Upper lobe of right lung (tissue), 1 donor: ENCODE measurements at places on chromosomes 16 and 17. TPM values are rescaled to one million over a fixed set of nuclear protein-coding genes. Genes with fewer than 3 reads are reported as not detected.

The ZNF75A gene
- 26.1 TPM for total RNA-seq

The TP53TG3C gene
- total RNA-seq, result not detected

The MXRA7 gene
- total RNA-seq, result 159 TPM

The C1QL1 gene
- 0.52 TPM for total RNA-seq

The RAPGEFL1 gene
- 10.2 TPM for total RNA-seq

The CPHXL2 gene
- total RNA-seq, result not detected

The NDRG4 gene
- total RNA-seq, result 48.1 TPM

DNA sequence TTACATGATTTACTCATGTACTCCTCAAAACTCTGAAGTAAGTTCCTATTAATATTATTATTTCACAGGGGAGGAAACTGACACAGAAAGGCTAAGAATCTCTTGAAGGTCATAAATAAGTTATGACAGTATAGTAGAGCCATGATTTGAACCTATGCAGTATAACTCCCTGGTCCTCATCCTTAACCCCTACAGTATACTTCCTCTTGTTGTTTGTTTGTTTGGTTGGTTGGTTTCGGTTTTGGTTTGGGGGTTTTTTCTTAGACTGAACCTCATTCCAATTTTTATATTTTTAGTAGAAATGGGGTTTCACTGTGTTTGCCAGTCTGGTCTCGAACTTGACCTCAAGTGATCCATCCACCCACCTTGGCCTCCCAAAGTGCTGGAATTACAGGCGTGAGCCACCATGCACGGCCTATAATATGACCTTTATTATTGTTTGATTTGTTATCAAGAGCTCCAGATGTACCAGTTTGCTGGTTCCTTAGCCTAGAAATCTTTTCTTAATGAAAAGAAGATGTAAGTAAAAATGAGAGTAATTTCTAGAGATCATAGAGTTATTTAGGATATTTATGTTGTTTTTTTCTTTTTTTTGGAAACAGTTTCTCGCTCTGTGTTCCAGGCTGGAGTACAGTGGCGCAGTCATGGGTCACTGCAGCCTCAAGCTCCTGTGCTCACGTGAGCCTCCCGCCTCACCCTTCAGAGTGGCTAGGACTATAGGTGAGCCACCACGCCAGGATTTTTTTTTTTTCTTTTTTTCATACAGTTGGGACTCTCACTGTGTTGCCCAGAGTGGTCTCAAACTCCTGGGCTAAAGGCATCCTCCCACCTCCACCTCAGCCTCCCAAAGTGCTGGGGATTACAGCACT, 4.8 kb downstream of the PRR11 start:
- DNase-seq, result no peak

DNA sequence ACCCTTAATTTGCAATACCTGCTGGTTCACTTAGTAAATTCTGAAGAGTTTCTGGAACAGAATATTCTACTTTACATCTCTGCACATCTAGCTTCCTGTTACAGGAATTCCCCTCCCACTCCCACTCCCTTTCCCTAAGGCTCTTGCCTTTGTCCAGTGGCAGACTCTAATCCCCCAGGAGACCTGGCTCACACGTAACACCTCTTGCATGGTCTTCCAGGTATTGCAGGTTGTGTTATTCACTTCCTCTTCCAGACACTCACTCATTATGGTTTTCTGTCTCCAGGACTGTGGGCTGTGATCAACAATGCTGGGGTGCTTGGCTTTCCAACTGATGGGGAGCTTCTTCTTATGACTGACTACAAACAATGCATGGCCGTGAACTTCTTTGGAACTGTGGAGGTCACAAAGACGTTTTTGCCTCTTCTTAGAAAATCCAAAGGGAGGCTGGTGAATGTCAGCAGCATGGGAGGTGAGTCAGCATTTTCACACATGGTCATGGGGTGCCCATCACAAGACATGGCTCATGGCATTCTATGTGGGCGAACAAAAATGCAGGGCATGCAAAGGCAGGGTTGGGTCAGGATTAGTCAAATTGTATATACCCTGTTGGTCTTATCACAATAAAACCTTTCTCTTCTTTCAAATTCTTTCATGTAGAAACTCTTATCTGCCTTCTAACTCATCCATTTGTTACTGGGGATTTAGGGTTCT, 35.8 kb downstream of the HSD17B2 start:
- DNase-seq, result no peak

- no peak for DNase-seq
These were observed 51.6 kb downstream of the IKZF3 start for GRCh38 chr17:39812466-39812865.

DNA sequence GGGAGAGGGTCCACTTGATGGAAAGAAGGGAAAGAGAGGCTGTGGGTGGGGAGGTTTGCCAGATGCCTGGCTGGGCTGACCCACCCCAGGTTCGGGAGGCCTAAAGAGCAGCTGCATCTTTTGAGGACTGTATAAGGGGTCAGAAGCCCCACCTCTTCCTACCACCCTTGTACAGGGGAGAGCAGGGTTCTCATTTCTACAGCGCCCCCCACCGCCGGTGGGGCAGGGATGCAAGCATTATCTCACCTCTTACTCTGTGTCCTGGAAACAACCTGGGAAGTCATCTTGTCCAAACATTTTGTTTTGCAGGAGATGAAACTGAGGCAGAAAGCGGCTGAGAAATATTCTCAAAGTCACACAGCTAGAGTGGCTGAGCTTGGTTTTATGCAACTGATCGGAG, 22.5 kb upstream of the CCDC182 start:
- DNase-seq, result no peak

DNA sequence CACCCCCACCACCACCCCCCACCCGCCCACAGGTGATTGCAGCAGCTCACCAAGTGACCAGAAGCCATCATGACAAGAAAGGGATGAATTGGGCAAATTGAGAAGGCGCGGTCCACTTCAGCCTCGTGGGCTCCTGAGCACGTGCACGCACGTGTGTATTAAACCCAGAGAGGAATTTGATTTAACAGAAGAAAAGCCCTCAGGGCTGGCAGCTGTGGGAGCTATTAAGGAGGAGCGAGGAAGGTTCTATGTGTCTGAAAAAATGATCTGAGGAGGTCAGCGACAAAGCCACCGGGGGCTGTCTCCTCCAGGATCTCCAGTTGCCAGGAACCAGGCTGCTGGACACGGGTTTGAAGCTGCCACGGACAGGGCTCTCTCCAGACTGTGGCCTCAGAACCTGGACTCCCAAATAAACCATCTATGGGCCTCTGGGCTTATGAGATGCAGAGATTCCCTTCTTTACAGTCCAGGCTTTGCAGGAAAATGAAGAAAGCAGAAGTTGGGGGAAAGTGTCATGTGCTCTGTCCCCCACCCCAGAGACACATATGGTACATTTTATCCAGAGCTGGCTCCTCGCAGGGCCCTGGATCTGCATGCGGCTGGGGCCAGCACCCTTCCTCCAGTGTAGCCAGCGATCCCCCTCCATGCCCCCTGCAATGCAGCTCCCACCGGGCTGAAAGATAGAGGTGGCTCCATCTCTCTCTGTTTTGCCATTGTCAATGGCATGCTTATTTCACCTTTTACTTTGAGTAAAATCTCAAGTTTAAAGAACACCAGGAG, 219.7 kb upstream of the RPL38 start:
- peak; percentile 29 for DNase-seq

GRCh38 chr17:72430611-72431432, 310.0 kb downstream of the SOX9 start:
- DNase-seq, result no peak

GRCh38 chr16:75635036-75635435, 12.0 kb upstream of the ADAT1 start:
- no peak for DNase-seq

- no peak for DNase-seq
These were observed 50.5 kb upstream of the SALL1 start for GRCh38 chr16:51201604-51202003.

GRCh38 chr17:39145143-39145542, 6.3 kb downstream of the PLXDC1 start:
- no peak for DNase-seq

GRCh38 chr16:57798953-57799599, 3.2 kb downstream of the KIFC3 start:
- no peak for DNase-seq

- no peak for DNase-seq
These were observed 25.8 kb upstream of the KLHDC4 start for GRCh38 chr16:87791295-87792204.

GRCh38 chr17:74325376-74325742, 667 bp upstream of the KIF19 start:
- no peak for DNase-seq

DNA sequence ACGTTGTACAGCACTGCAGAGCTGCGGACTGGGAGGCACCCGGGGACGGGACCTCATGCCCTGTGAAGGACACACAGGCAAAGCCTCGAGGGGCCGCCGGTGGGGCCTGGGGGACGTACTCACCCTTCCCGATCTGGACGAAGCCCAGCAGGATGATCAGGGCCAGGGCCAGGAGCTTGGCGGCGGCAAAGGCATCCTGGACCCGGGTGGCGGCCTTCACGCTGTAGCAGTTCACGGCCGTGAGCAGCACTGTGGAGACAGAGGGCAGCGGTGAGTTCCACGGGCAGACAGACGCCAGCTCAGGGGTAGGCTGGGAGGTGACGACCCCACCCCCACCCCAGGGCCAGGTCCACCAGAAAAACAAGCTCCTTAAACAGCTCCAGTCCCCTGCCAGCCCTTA, 17.7 kb downstream of the SLC7A5 start:
- DNase-seq, result no peak
